Activated naive CD8-positive, alpha-beta T cell treated with anti-CD3 and anti-CD28 coated beads, Interleukin-2, amount 10 ng/mL, durations not matched to agents 7 days and 5 days (primary cell): ENCODE measurements at places on chromosomes 3 and 15. TPM values are rescaled to one million over a fixed set of nuclear protein-coding genes. Genes with fewer than 3 reads are reported as not detected.

- no peak overlapping the region for H3K27ac ChIP-seq
- H3K4me1 ChIP-seq: peaks cover 2% of the 10 kb centered on the region
- no peak overlapping the region for H3K4me3 ChIP-seq
- H3K36me3 ChIP-seq: peaks cover 18% of the 10 kb centered on the region
Observed at GRCh38 chr3:120730576-120731542, 11.5 kb downstream of the RABL3 start.

- no peak overlapping the region for H3K4me3 ChIP-seq
- H3K36me3 ChIP-seq: no peaks in the 10 kb centered on the region
- H3K27me3 ChIP-seq: no peaks in the 10 kb centered on the region
- no peak for DNase-seq
- H3K4me1 ChIP-seq: no peaks in the 10 kb centered on the region
Observed at GRCh38 chr3:65814845-65815578, 223.7 kb downstream of the MAGI1 start.

DNA sequence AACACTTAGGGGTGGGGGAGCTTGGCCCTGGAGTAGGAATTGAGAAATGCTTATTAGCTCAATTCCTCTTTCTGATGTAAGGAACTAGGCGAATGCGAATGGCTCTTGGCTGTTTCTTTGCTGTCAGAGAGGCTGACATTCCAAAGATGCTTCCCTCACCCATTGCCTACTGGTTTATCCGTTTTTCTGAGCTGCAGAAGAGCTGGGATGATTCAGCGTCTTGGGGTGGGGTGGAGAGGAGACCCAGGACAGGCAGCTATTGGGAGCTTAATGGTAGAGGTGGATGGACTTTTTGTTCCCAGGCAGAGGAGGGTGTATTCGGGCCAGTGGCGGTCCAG, 9.8 kb downstream of the PLEKHO2 start:
- DNase-seq: no peak
- H3K36me3 ChIP-seq: peaks cover 19% of the 10 kb centered on the region
- H3K4me1 ChIP-seq: peaks cover 26% of the 10 kb centered on the region
- H3K4me3 ChIP-seq: no peak overlapping the region

- H3K27ac ChIP-seq: no peak overlapping the region
- no peak for DNase-seq
- peaks cover 9% of the 10 kb centered on the region for H3K4me1 ChIP-seq
- no peak overlapping the region for H3K4me3 ChIP-seq
Observed at GRCh38 chr3:136070953-136071949, 105.7 kb downstream of the PPP2R3A start.

- H3K4me3 ChIP-seq: no peak overlapping the region
- H3K4me1 ChIP-seq: peaks cover 8% of the 10 kb centered on the region
- peaks cover 44% of the 10 kb centered on the region for H3K36me3 ChIP-seq
- no peaks in the 10 kb centered on the region for H3K27me3 ChIP-seq
- no peak overlapping the region for H3K27ac ChIP-seq
Observed at GRCh38 chr3:16404349-16404895, 109.1 kb downstream of the RFTN1 start.

DNA sequence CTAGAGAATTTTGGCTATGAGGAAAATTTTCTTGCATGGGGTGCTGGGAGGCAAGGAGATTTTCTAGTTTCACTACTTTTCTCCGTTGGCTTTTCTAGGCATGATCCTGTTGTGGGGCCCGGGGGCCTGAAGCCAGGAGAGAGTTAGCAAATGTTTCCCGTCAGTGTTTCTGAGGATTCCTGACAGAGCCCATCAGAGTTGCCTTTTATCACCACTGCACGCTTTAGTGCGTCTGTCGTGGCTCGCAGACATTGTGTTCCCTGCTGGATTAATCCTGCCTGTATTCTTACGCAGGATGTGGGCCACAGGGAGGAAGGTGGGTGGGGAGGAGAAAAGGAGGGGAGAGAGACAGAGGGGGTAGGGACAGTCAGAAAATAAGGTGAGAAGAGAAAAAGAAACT, 18.1 kb upstream of the BOC start:
- no peak overlapping the region for H3K27ac ChIP-seq
- H3K4me3 ChIP-seq: no peak overlapping the region
- no peaks in the 10 kb centered on the region for H3K4me1 ChIP-seq
- H3K27me3 ChIP-seq: peaks cover 5% of the 10 kb centered on the region
- DNase-seq: no peak

DNA sequence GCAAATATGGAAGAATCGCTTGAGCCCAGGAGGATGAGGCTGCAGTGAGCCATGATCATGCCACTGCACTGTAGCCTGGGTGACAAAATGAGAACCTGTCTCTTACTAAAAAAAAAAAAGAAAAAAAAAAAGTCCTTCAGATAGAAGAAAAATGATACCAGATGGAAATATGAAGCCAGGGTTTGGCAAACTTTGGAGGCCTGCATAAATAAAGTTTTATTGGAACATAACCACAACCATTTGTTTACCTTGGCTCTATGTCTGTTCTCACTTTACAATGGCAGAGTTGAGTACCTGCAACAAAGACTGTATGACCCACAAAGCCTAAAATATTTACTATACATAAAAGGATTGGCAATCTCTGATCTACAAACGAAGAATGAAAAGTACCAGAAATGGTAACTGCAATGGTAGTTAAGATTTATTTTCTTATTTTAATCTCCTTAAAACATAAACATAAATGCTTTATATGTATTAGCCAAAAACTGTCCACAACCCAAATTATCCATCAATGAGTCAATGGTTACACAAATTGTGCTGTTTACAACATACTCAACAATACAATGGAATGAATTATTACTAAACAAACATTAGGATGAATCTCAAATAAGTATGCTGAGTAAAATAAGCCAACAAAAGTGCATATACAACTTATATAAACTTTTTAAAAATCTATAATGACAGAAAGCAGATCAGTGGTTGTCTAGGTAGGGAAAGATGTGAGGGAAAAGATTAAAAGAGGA, 41.8 kb downstream of the GOLGB1 start:
- no peak for DNase-seq
- H3K4me3 ChIP-seq: no peak overlapping the region
- H3K36me3 ChIP-seq: peaks cover 43% of the 10 kb centered on the region

DNA sequence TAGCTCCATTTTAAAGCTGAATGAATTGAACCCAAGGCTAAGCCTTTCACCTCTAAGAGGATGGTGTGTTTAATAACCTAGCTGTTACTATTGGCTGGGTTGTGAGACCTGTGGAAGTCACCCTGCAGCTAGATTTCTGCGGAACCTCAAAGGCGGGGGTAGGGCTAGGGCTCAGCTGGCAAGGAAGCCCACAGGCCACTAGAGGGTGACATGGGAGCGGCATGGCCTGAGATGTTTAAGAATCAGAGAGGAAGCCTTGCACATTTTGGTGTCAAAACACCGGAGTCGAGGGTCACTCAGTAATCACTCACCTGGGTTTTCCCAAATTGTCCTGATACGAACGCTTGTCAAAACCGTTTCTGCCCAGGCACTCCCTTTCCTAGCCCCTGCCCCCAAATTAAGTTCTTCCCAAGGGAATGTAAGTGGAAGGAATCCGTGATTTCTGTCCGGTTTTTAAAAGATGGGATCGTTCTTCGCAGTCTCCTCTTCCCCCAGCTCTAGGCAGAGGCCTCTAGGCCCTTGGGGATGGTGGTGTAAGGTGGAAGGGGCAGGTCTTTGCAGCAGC, 3.8 kb upstream of the ACAD9 start:
- peak; percentile 62 for DNase-seq

GRCh38 chr3:146177519-146177918, 16.5 kb upstream of the PLOD2 start:
- no peaks in the 10 kb centered on the region for H3K4me1 ChIP-seq
- H3K27ac ChIP-seq: no peak overlapping the region
- no peak overlapping the region for H3K4me3 ChIP-seq
- no peaks in the 10 kb centered on the region for H3K36me3 ChIP-seq
- no peaks in the 10 kb centered on the region for H3K27me3 ChIP-seq

DNA sequence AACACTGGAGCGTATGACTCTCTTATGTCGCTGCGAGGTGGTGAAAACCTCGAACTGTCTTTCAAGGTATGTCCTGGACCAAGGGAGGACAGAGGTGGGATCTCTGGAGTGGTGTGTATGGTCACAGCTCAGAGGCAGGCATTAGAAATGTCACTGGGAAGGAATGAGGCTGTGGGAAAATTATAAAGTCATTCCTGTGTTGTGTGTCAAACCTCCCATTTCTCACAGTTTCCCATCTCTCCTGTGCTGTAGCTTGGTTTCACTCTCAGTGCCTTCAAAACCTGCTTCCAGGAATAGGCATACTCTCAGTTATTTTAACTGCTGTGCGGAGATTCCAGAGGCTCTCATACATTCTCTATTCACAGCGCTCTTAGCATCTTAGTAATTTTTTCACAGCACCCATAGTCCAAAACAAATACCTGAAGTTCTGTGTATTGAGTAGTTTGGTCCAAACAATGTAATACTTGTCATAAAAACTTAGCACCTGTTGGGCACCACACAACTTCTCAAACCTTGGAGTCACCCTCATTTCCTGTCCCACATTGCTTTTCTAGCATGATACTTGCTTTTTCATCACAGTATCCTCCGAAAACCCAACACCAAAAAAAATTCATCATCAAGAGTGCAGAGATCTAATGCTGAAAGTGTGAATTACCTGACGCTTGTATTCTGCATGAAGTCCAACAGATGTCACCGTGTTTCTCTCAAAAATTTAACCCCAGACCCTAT, 36.9 kb downstream of the GALNT15 start:
- H3K27ac ChIP-seq: no peak overlapping the region
- DNase-seq: no peak
- no peak overlapping the region for H3K4me3 ChIP-seq
- peaks cover 2% of the 10 kb centered on the region for H3K27me3 ChIP-seq

DNA sequence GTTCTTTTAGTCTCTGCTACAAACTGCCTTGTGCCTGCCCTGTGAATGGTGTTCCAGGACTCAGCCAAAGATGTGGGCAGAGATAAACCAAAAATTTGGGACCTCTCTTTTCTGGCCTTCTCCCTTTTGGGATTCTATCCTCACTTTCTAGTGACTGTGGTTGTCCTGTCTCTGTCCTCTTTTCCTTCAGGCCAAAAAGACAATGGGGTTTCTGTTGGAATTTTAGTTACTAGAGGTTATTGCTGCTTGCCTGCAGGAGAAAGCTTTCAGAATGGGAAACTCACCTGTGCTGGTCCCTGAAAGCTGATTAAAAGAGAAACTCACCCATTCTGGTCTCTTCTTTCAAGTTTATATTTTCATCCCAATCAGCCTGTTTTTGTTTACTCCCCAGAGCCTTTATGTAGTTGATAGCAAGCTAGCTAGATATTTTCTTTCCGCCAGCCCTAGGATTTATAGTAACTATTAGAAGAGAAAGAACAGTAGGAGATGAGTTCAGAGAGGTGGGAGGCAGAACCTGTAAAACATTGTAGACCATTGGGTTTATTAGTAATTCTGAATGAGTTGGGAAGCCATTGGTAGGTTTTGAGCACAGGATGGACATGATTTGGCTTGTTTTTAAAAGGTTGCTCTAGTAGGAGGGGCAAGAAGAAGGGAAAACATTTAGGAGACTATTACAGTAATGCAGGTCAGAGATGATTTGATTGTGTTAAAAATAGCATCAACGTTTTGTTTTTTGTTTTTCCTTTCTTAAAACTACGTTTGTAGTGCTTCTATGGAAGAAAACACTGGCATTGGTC, 138.9 kb downstream of the TCF12 start:
- no peak for DNase-seq
- peaks cover 5% of the 10 kb centered on the region for H3K4me1 ChIP-seq
- no peaks in the 10 kb centered on the region for H3K27me3 ChIP-seq
- peaks cover 7% of the 10 kb centered on the region for H3K36me3 ChIP-seq
- H3K4me3 ChIP-seq: no peak overlapping the region
- no peak overlapping the region for H3K27ac ChIP-seq

The FAM98B gene
- total RNA-seq: 34.6 TPM

The ANKUB1 gene
- not detected for total RNA-seq
